Cardiac fibroblast (primary cell): ENCODE measurements at places on chromosomes 7 and 10.

GRCh38 chr10:69516316-69516715 is 56.9 kb downstream of the NEUROG3 start:
- DNase-seq, result no peak

DNA sequence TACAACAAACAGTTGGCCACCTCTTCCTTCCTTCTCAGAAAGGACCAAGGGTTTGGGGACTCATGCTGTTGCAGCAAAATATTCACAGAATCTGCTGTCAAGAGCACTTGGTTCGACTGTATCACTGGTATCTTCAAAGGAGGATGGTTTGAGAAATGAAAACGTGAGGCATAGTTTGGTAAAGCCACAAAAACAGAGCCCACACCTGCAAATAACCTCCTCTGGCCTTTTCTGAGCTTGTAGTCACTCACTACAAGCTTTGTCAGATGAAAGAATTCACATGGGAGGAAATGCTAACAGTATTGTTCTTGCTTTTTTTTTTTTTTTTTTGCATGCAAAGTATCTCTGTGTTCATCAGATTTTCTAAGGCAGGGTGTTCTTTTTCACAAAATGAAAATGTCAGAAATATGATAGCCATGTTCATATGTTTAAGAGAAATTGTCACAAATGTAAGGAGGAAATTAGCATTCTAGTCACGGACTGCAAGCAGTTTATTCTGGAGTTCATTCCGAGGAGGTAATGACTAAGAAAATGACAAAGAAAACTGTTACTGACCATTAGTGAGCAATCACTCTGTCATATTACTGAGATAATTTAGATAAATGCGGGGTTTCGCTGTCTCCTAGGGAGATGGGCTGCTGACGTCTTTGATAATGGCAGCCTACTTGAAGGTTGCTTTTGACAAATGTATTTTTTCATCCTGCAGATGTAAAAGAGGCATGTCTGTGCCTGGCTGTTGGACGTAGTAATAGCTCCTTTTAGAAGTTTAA is 117.8 kb upstream of the MYO3A start:
- DNase-seq, result peak; percentile 18

DNA sequence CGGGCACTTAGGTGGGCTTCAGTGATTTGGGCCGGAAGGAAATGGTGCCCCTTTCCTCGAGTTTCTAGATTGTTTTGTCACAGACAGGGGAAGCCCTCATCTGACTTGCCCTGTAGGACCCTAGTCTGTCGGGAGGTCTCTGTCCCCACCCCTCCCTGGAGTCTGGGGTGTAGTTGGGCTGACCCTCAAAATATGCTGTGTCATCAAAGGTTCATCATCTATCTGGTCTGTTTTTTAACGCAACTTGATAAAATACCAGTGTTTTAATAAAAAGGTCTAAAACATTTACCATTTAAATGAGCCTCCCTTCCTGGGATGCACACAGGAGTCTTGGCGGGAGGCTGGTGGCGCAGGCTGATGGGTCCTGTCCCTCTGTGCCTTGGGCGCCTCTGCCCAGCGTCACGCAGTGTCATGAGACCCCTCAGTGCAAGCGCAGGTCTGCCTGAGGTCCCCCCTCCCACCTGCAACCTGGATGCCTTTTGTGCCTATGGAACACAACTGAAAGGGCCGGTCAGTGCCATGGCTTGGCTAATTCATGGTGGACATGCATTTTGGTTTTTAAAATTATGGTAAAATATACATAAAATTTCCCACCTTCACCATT is 146.4 kb downstream of the MGMT start:
- no peak for DNase-seq

- DNase-seq, result no peak
Observed at GRCh38 chr7:141674702-141675101, 27.3 kb downstream of the DENND11 start.

DNA sequence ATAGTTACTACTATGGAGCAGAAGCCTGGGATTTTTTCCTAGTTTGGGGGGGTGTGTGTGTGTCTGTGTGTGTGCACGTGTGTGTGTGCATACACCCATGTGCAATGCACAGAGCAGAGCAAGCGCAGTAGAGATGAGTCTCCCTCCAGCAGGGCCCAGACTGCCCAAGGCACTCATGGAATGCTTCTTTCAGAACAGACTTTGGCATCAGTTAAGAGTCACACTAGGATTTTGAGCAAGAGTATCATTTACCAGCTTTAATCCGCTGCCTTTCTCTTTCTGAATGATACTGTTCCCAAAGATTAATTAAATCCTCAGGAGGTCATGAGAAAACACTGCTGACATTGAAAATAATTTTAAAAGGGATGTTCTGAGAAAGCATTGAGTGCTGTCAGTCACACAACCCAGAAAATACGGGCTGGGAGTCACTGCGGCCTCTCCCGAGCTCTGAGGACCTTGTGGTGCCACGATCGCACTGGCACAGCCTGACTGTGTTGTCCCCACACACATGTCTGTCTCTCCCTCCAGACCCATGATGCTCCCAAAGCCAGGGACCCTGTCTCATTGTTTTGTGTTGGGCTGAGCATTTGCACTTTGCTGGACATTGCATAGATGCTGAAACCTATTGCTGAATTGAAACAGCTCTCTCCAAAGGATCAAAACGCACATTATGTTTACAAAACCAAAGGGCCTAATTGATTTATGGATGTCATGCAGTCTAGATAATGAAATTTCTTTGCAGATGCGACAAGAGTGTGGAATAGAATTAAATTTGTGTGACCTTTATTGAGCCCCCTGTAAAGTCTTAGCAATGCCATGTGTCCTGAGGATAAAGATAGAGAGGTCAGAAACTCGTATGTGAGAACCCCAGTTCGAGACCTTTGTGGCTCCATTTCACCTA is 54.7 kb upstream of the FIGNL1 start:
- peak; percentile 44 for DNase-seq

- DNase-seq, result peak; percentile 37
Observed at GRCh38 chr10:70931168-70931815, 42.9 kb upstream of the PCBD1 start.
